ENCODE measurements at places on chromosomes 1 and 21.

GRCh38 chr1:70778934-70779333 lies 268.7 kb downstream of the PTGER3 start:
- DNase-seq: no peak

- no peak for DNase-seq
Observed at GRCh38 chr1:12677565-12677964, 33.7 kb downstream of the AADACL4 start.

GRCh38 chr1:227744668-227745067 lies 9.4 kb downstream of the SNAP47 start:
- no peak for DNase-seq

- no peak for DNase-seq
Observed at GRCh38 chr1:64680599-64680998, 64.3 kb upstream of the RAVER2 start.

GRCh38 chr21:46180778-46181391 lies 3.4 kb downstream of the SPATC1L start:
- DNase-seq: no peak

GRCh38 chr1:160413716-160414115 lies 13.4 kb downstream of the VANGL2 start:
- no peak for DNase-seq

DNA sequence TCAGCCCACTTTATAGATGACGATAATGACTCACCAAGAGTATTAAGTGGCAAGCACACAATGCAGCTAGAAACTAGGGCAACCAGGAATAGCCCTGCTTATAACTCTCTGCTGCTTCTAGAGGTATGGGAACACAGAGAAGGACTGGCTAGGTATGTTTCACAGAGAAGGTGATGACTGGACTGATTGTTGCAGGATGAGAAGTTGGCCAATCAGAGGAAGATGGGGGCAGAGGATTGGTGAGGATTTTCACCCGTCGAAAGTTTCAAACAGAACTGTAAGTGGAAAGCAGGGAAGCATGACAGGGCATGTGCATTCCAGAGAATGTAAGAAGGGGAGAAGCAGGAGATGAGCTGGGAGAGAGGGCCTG lies 222.4 kb upstream of the JUN start:
- DNase-seq: no peak

- no peak for DNase-seq
Observed at GRCh38 chr1:30335997-30336390, 387.4 kb downstream of the MATN1 start.

GRCh38 chr1:15226388-15227255 lies 20.4 kb upstream of the FHAD1 start:
- DNase-seq: no peak

- DNase-seq: no peak
Observed at GRCh38 chr1:40306296-40306695, 10.8 kb downstream of the COL9A2 start.

DNA sequence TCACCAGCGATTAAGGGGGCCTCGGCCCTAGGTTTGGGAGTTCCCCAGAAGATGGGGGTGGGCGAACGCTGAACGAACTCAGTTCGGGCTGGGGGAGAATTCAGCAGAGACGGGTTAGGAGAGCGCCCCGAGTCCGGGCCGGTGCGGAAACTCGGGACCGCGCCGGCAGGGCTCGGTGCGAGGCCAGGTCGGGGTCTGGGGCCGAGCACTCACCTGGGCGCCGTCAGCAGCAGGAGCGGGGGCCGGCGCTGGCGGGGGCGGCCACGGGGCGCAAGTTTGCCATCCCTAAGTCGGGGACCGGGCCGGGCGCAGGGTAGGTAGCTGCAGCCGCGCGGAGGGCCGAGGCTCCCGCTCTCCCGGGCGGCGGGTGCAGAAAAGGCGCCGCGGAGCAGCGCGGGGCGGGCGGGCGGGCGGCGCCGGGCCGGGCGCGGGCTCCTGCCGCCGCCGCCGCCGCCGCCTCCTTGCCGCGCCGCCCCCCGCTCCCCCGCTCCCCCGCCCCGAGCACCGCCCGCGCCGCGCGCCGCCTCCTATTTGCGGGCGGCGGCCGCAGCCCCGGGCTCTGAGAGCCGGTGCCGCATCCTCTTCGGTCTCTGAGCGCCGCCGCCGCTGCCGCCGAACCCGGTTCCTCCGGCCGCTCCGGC lies 349 bp downstream of the ADGRB2 start:
- no peak for DNase-seq

DNA sequence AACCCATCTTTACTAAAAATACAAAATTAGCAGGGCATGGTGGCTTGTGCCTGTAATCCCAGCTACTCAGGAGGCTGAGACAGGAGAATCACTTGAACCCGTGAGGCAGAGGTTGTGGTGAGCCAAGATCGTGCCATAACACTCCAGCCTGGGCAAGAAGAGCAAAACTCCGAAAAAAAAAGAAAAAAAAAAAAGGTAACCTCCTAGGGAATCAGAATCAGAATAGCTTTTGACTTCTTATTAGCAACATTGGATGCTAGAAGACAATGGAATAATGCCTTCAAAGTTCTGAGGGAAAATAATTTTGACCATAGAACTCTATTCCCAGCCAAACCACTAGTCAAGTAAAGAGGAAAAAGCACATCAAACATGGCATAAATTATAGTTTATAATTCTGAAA lies 60.9 kb downstream of the LMO4 start:
- no peak for DNase-seq

GRCh38 chr1:63363014-63363413 lies 4.4 kb upstream of the ALG6 start:
- no peak for DNase-seq

GRCh38 chr1:30750731-30751291 lies 6.8 kb downstream of the LAPTM5 start:
- no peak for DNase-seq

GRCh38 chr1:205580140-205580922 lies 51.5 kb downstream of the ELK4 start:
- DNase-seq: no peak

- no peak for DNase-seq
Observed at GRCh38 chr1:54499360-54500106, 48.5 kb upstream of the ACOT11 start.

GRCh38 chr21:35974775-35975174 lies 85.6 kb downstream of the SETD4 start:
- no peak for DNase-seq

- no peak for DNase-seq
Observed at GRCh38 chr1:8014381-8014988, 11.6 kb downstream of the ERRFI1 start.

DNA sequence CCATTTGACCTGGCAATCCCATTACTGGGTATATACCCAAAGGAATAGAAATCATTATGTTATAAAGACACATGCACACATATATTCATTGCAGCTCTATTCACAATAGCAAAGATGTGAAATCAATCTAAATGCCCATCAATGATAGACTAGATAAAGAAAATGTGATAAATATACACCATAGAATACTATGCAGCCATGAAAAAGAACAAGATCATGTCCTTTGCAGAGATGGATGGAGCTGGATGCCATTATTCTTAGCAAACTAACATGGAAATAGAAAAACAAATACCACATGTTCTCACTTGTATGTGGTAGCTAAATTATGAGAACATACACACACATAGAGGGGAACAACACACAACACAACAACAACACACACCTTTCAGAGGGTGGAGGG lies 248.5 kb downstream of the PCP4 start:
- DNase-seq: no peak

DNA sequence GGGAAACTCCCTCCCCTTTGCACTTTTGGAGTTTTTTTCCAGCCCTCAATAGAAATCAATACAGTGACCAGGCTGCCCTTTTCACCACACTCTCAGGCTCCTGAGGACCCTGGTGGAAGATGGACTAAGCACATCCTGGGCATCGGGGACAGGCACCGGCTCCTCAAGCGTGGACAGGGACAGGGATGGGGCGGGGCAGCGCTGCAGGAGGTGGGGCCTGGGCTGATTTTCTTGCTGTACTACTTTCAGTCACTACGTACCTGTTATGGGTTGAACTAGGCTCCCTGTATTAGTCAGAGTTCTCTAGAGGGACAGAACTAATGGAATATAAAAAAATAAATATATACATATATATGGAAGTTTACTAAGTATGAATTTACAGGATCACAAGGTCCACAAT lies 2.5 kb downstream of the MX2 start:
- no peak for DNase-seq

GRCh38 chr1:53327182-53327913 lies 522 bp downstream of the LRP8 start:
- peak; percentile 37 for DNase-seq

- no peak for DNase-seq
Observed at GRCh38 chr1:46137916-46138315, 5.5 kb upstream of the PIK3R3 start.

DNA sequence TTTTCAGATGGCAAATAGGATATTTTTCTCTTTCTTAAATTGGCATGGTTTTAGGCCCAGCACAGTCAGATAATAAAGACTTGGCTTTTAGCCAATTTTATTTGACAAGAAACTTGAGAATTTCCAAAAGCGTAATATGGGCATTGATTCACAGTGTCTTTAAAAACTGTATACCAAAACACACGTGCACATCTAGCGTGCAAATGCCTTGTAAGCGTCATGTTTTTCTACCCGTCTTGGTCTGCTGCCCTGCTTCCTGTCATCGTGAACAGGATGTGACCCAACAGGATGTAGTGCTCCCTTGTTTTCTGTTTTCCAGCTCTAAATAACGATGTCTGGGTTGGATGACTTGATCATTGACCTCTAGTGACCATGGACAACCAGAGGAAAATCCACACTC lies 24.7 kb upstream of the SLC44A3 start:
- no peak for DNase-seq

DNA sequence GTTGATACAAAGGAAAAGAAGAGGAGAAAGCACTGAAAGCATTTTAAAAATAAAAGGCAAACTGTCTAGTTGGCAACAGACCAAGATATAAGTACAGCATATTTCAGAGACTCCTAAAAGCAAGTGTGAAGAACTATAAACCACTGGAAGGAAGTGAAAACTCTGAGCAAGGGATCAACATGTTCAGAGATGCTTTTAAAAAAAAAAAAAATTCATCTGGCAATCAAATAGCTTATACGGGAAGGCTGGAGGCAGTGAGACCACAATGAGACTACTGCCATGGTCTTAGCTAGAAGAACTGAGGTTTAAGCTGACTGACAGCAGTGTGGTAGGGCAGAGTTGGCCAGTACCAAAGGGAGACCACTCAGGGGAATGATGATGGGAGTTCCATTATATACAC lies 124.3 kb downstream of the VAV3 start:
- DNase-seq: no peak

- DNase-seq: no peak
Observed at GRCh38 chr1:14265495-14265894, 333.0 kb upstream of the KAZN start.

DNA sequence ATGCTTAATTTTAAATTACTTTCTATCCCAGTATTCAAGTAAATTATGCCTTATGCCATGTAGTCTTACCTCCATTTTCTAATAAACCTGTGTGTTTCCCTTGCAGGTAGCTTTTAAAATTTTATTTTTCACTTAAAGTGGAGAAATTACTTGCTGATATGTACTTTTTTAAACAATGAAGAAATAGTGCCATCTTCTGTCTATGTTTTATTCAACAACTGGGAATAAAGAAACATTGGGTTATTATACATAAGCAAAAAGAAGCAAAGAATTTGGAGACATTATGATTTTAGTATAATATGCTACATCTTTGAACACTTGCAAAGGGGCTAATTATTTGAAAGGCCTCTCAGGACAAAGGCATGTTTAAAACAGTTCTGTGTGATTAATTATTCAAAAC lies 1912.9 kb downstream of the MRPL39 start:
- DNase-seq: no peak

GRCh38 chr1:25922971-25923552 lies 16.8 kb upstream of the STMN1 start:
- DNase-seq: no peak

GRCh38 chr1:115958866-115959265 lies 17.4 kb upstream of the SLC22A15 start:
- DNase-seq: no peak

DNA sequence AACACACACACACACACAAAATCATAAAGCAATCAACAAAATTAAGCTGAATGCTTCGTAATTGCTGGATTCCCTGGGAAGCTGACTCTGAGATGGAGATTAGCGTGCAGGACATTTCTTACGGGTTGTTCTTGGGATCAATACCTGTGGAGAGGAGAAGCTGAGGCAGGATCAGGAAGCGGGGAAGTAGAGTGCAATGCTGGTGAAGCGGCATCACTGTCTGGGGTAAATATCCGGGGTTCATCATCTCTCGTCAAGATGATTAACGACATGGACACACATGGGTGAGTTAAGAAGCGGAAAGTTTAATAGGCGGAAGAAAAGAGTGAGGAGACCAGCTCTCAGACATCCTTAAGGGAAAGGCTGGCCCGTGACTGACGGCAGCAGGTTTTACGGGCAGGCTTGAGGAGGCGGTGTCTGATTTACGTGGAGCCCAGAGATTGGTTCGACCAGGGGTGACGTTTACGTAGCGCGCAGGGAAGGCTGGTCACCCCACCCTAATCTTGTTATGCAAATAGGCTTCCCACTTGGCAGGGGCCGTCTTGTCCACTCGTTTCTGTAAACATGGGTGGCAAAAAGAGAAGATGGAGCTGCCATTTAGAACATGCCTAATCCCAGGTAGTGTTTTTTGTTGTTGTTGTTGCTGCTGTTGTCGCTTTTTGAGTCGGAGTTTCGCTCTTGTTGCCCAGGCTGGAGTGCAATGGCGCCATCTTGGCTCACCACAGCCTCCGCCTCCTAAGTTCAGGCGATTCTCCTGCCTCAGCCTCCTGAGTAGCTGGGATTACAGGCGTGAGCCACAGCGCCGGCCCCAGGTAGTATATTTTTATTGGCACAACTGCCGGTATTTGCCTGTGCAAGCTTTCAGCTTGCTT lies 135.6 kb upstream of the KCNJ15 start:
- no peak for DNase-seq

GRCh38 chr1:168386949-168387586 lies 106.4 kb downstream of the TBX19 start:
- peak; percentile 64 for DNase-seq

DNA sequence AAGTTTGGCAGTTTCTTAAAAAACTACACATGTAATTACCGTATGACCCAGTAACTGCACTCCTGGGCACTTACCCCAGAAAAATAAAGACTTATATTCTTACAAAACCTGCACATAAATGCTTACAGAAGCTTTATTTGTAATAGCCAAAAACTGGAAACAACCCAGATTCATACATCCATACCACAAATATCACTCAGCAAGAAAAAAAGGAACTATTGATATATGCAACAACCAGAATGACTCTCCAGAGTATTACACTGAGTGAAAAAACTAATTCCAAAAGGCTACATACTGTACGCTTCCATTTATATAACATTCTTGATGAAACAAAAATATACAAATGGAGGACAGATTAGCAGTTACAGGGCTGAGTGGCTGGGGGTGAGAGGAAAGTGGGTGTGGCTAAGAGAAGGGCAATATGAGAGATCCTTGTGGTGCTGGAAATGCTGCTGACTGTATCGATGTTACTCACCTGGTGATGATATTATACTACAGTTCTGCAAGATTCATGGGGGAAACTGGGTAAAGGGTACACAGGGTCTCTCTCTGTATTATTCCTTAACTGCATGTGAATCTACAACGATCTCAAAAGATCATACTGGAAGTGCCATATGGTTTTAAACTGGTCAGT lies 96.0 kb upstream of the GNG4 start:
- DNase-seq: no peak

- no peak for DNase-seq
Observed at GRCh38 chr1:25192154-25192553, 40.1 kb downstream of the SYF2 start.

All from T-helper 17 cell (primary cell).